ENCODE measurements at places on chromosomes 5 and 9.

DNA sequence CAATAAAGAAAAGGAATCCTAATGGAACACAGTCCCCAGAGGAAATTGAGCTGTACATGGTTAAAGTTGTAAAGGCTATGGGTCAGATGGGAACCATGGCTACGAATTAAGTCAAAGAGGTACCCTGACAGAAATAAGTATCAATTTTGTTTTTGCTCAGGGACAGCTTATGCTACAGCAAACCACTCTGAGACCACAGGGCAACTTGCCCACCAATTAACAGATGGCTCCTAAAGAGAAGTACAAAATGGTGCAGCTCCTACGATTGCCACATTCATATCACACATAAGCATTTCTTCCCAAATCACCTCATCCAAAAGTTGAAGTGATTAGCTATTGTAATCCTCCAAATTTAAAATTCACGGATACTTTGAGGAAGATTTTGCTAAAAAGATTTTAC, 83.0 kb downstream of the ELAVL2 start:
- no peak for DNase-seq

- DNase-seq: no peak
These were observed 459.7 kb downstream of the BNC2 start for GRCh38 chr9:16410601-16411280.

GRCh38 chr9:135698767-135699166, 514 bp downstream of the SOHLH1 start:
- DNase-seq: no peak

GRCh38 chr5:137487600-137487999, 11.5 kb downstream of the SPOCK1 start:
- no peak for DNase-seq

- no peak for DNase-seq
These were observed at the start of gene STC2 for GRCh38 chr5:173327948-173328843. Gene STC2, minus strand, starts transcription at chr5:173328414. Its CDS starts 221 bp downstream, at chr5:173328193.

GRCh38 chr5:168339109-168339771, 47.8 kb downstream of the WWC1 start:
- DNase-seq: no peak

DNA sequence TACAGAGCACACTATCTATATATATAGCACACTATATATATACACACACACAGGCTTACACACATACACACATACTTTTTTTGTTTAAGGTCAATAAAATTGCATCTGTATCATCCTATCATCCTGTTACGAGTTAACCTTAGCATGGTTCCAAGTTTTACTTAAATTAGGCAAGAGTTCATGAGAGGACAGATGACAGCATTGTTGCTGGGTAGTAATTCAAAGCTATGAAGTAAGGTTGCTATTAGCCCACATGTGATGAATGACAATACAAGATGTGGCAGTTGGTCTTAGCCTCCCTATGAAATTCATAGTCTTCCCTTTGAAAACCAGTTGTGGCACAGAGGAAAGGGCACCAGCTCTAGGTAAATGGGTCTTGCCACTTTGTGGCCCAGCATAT, 438.1 kb downstream of the ACTL7B start:
- DNase-seq: no peak

GRCh38 chr9:136055715-136056545, 39.2 kb downstream of the NACC2 start:
- no peak for DNase-seq

DNA sequence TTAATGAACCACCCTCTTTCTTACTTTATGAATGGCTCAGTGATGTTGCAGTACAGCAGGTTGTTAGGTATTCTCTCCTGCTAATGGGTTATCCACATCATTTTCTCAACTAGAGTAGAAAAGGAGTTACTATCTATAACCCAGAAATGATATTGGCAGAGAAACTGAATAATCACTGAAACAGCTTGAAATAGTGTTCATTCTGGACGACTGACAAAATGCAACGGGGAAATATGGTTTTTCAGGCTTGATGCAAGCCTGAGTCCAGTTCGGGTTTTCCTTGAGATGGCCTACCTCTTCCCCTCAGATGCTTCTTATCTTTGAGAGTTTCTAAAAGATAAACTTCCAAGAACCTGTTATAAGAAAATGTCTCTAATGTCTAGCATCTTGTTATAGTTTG, 187.3 kb downstream of the RAB3C start:
- DNase-seq: no peak

DNA sequence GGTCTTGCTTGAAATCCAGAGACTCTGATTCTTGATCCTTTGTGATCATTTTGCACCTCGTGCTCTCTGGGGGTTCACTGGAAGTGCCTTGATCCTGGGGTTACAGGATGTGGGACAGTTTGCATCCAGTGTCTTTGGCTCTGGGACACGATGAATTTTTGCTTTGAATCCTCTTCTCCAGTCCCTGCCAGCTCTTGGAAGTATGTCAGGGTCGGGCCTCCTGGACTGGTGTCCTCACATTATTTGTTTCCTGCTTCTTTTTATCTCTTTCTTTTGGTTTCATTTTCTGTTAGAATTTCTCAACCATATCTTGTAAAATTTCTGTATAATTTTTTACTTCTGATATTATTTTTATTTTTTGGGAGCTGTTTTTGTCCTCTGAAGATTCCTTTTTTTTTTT, 34.2 kb downstream of the SECISBP2 start:
- DNase-seq: no peak

DNA sequence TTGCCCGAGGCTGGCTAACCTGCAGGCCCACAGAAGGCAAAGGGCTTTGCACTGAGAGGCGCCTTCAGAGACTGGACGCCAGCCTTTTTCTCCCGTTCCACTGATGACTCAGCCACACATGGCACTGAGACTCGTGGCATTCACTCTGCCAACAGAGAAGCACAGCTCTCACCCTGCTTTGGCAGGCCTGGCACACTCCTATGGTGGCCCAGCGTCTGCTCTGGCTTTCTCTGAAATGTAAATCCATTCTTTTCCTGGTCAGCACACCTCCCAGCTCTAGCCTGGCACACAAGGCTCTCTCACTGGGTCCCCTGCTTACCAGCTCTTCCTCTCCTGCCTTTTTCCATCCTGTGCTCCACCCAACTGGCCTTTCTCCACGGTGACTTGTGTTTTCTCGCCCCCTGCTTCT, 5.9 kb upstream of the MELK start:
- DNase-seq: no peak

GRCh38 chr9:2635922-2636321, 14.3 kb downstream of the VLDLR start:
- DNase-seq: no peak

GRCh38 chr5:34488984-34489383, 167.1 kb upstream of the RAI14 start:
- no peak for DNase-seq

GRCh38 chr5:96141749-96142148, 180.1 kb upstream of the ELL2 start:
- DNase-seq: no peak

DNA sequence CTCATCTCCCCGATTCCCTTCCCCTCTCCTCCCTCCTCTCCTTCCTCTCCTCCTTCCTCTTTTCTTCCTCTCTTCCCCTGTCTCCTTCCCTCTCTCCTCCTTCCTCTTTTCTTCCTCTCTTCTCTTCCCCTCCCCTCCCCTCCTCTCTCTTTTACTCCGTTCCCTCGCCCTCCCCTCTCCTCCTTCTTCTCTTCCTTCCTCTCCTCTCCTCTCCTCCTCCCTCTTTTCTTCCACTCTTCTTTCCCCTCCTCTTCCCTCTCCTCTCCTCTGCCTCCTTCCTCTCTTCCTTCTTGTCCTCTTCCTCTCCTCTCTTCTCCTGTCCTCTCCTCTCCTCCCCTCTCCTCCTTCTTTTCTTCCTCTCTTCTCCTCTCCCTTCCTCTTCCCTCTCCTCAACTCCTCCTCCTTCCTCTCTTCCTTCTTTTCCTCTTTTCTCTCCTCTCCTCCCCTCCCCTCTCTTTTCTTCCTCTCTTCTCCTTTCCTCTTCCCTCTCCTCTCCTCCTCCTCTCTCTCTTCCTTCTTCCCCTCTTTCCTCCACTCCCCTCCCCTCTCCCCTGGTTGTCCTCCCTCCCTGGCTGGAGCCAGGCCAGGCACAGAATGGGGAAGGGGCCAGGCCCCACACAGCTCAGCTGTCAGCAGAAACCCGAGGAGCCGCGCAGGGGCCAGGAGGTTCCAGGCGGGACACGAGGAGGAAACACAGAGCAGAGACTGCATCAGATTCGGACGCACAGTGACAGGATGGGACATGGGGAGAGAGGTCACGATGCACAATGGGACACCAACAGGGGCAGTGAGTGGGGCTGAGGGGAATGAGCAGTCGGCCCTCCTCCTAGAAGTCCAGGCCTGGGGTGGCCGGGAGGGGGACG, 48.0 kb downstream of the CAMK2A start:
- DNase-seq: no peak

- no peak for DNase-seq
These were observed 260.3 kb downstream of the NDUFS4 start for GRCh38 chr5:53820802-53821171.

- no peak for DNase-seq
These were observed 42.1 kb downstream of the NKD2 start for GRCh38 chr5:1050423-1051365.

DNA sequence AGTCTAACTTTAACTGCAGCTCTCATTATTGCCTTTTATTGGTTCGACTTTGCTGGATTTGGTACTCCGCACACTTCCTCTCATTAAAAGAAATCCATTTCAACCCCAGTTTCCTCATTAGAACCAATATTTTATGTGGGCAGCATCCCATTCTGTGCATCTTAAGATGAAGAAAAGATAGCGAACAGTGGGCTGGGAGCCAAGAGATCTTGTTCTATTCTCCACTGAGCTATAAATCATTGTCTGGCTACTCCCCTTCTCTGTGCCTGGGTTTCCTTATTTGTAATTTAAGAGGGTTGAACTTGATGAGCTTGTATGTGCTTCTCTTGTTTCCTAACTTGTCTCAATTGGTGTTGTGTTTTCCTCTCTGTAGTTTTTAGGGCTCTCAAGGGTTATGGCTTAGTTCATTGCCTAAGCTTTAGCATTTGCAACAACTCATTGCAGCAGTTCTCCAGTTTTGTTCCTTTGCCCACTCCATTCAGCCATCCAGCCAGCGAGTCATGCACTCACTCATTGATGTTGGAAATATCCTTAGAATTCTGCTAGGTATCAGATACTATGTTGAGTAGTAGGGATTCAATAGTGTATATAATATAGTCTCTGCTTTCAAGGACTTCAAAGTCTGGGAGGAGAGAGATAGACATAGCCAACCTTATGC, 273.3 kb upstream of the TNC start:
- no peak for DNase-seq

DNA sequence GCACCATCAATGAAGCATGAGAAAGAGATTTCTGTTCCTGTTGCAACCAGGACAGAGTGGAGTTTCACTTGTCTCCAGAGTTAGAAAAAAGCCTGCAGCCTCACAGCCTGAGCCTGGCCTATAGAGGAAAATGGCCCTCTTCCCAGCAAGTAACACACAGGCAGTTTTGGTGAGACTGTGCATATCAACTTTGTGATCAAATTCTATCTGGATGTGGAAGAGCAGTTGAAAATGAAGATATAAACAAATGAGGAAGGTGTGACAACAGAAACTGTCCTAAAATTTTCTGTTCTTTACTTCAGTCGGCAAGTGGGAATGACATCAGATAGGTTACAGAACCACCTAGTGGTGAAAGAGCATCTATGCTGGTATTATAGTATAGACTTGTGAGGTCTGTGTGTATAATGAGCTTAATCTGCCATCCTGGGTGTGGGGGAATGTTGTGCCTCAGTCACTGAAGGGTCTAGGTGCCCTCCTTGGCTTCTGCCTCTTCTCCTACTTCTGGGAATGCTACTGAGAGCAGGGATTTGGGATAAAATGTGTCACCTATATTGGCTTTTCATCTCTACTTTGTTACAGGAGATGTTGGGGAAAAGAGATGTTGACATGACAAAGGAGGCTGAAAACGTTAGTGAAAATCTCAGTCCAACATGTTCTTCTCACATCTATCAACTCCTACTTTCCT, 28.2 kb downstream of the YIPF5 start:
- DNase-seq: no peak

- no peak for DNase-seq
These were observed 112.5 kb downstream of the HAPLN1 start for GRCh38 chr5:83608122-83608521.

GRCh38 chr5:34628373-34628772, 27.8 kb upstream of the RAI14 start:
- no peak for DNase-seq

DNA sequence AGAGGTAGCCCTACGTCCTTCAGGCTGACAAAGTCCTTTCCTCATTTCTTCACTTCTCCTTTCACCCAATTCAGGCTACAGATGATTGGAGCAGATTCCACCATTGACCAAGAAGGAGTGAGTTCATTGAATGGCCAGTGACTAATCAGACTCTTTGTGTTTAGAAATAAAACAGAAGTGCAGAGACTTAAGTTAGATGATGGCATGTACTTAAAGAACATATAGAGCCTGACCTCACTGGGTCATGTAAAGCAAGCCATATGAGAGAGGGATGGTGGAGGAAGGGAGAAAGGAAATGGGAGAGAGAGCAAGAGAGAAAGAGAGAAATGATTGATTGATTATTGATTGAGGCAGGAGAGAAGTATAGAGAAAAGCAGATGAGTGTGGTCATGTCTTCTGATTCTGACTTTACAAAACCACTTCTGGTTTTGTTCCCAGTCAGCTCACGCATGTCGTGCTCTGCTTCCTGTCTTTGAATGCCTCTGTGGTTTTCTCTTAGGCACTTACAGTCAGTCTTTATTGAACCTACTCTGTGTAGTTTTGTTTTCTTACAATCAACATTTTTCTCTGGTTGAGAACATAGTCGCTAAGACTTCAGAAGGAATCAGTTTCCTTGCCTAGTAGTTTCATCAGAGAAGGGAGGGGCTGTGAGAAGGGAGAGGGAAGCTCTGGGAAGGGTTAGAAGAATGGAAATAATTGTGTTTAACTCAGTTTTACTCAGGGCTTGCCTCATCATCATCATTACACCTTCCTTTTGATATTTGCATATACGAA, 149.2 kb upstream of the KLF9 start:
- DNase-seq: peak; percentile 28

All from activated T-cell treated with anti-CD3 and anti-CD28 coated beads for 24 hours (primary cell).